Cardiac ventricle fibroblast (primary cell): ENCODE measurements at places on chromosomes 5 and 9. TPM values are rescaled to one million over a fixed set of nuclear protein-coding genes. Genes with fewer than 3 reads are reported as not detected.

The TMEM250 gene
- 42.3 and 42.5 TPM in 2 replicates for total RNA-seq

The CCNJL gene
- total RNA-seq = 0.06 and 0.39 TPM in 2 replicates

The LCN15 gene
- total RNA-seq = not detected in 2 replicates

The MOB3B gene
- 0.06 and 0.15 TPM in 2 replicates for total RNA-seq

The ENHO gene
- total RNA-seq = not detected in 2 replicates

The C5orf52 gene
- total RNA-seq = not detected in 2 replicates

The FOXI1 gene
- total RNA-seq = not detected in 2 replicates
